ENCODE measurements at places on chromosomes 5 and 9. TPM values are rescaled to one million over a fixed set of nuclear protein-coding genes. Genes with fewer than 3 reads are reported as not detected.
A peak's percentile ranks its signal among the peaks of the same experiment; 100 is the strongest.

DNA sequence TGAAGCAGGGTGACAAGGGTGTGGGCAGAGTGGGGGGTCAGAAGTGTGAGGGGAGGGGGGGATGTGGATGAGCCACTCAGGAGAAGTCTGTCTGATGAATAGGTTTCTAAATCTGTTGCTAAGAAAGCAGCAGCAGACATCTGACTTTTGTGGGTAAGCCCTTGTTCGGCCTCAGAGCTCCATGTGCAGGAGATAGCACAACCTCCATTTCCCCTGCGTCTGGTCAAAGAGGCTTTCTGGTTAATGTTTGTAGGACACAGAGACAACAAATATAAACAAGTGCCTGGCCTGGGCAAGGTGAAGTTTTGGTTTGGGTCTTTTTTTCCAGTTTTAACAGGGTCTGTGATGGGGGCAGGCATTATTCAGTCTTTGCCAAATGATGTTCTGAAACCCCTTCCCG lies 57.0 kb upstream of the GNE start:
- H3K27ac ChIP-seq: peak overlapping the region; percentile 25
- H3K4me1 ChIP-seq: no peaks in the 10 kb centered on the region
- no peak for DNase-seq
- no peak overlapping the region for H3K4me3 ChIP-seq
- H3K27me3 ChIP-seq: no peaks in the 10 kb centered on the region
- no peaks in the 10 kb centered on the region for H3K36me3 ChIP-seq

DNA sequence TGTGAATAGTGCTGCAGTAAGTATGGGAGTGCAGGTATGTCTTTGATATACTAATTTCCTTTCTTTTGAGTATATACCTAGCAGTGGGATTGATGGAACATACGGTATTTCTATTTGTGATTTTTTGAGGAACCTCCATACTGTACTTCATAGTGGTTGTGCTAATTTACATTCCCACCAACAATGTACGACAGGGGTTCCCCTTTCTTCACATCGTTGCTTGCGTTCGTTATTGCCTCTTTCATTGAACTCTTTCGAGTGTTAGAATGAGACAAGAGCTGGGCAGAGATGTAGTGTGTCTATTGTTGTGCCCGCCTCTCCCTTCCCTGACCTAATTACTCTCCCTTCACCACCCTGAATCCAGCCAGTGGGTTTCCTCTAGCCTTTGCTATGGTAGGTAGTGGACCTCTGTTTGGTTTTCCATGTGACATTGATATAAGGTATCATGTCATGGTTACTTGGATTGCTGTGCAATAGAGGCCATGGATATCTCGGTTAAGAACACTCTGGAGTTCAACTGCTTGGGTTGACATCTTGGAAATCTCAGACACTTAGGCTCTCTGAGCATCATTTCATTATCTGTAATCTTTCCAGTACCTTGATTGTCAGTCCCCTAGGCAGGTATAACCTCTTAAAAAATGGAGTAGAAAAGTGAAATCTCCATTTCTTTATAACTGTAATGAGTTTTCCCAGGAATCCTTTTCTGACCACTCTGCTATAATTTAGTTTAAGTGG lies 19.5 kb downstream of the AOPEP start:
- H3K36me3 ChIP-seq: no peaks in the 10 kb centered on the region
- no peak overlapping the region for H3K27ac ChIP-seq
- DNase-seq: no peak
- H3K4me3 ChIP-seq: no peak overlapping the region

- H3K4me3 ChIP-seq: no peak overlapping the region
- no peaks in the 10 kb centered on the region for H3K36me3 ChIP-seq
- no peak overlapping the region for H3K27ac ChIP-seq
- no peak for DNase-seq
- H3K4me1 ChIP-seq: no peaks in the 10 kb centered on the region
Measured at GRCh38 chr9:114132550-114132918, 22.8 kb upstream of the COL27A1 start.

DNA sequence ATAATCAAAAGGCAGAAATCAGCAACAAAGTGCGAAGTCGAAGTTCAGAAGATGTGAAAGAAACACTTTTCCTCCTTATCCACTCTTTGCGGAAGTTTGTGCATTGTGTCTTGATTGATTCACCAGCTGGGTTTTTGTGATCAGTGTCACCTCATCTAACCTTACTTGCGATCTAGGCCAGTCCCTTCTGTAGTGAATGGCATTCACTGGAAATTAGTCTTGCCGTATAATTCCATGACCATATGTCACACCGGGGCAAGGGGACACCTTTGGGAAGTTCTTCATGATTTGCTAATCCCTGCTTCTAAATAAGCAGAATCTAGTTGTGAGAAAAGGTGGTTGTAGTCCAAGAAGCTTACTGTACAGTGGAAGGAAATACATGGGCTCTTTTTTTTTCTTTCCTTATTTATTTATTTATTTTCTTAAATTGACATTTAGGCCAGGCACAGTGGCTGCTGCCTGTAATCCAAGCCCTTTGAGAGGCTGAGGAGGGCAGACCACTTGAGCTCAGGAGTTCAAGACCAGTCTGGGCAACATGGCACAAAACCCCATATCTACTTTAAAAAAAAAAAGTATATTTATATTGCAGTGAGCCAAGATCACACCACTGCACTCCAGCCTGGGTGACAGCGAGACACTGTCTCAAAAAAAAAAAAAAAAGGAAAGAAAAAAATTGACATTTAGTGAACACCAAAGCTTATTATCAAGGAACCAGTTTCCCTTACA lies 7.8 kb downstream of the RAI14 start:
- no peak overlapping the region for H3K4me3 ChIP-seq
- H3K4me1 ChIP-seq: peaks cover 5% of the 10 kb centered on the region
- no peaks in the 10 kb centered on the region for H3K27me3 ChIP-seq

DNA sequence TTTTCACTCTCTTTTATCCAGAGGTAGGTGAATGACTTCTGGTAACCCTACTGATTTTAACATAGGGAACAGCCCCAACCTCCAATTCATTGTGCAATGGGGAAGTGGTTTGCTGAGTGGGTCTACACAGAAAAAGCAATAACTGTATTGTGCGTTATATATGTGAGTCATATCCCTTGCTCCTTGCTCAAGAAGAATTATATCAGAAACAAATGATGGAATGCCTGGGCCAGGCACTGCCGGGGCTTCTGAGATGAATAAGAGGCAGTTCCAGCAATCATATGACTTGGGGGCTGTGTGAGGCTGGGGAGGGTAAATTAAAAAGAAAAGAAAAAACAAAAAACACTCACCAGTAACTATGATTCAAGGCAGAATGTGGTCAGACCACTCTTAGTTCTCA lies 79.2 kb upstream of the ABCA1 start:
- H3K4me1 ChIP-seq: no peaks in the 10 kb centered on the region
- H3K36me3 ChIP-seq: no peaks in the 10 kb centered on the region
- H3K27me3 ChIP-seq: no peaks in the 10 kb centered on the region
- no peak overlapping the region for H3K4me3 ChIP-seq

GRCh38 chr5:40734986-40735385 lies 20.8 kb downstream of the TTC33 start:
- no peak overlapping the region for H3K4me3 ChIP-seq
- no peaks in the 10 kb centered on the region for H3K36me3 ChIP-seq
- DNase-seq: no peak
- no peaks in the 10 kb centered on the region for H3K27me3 ChIP-seq

- H3K27ac ChIP-seq: no peak overlapping the region
- no peak overlapping the region for H3K4me3 ChIP-seq
- H3K36me3 ChIP-seq: no peaks in the 10 kb centered on the region
- no peaks in the 10 kb centered on the region for H3K4me1 ChIP-seq
Measured at GRCh38 chr5:150108711-150109514, 22.6 kb upstream of the CSF1R start.

DNA sequence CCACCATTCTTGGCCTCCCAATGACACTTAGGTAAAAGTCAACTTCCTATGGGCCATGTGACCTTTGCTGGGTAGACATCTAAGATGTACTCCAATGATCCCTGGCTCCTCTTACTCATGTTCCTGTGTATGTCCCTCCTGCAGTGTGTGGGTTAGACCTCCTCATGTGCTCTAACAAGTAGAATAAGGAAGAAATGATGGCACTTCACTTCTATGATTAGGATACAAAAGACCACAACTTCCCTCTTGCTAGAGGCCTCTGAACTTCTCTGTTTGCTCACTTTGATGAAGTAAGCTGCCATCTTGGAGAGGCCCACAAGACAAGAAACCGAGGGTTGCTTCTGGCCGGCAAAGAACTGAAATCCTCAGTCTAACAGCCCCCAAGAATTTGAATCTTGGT lies 131.8 kb downstream of the TAF11L14 start:
- H3K27me3 ChIP-seq: no peaks in the 10 kb centered on the region
- no peaks in the 10 kb centered on the region for H3K36me3 ChIP-seq
- H3K4me1 ChIP-seq: no peaks in the 10 kb centered on the region
- no peak overlapping the region for H3K4me3 ChIP-seq

- no peak for DNase-seq
- no peak overlapping the region for H3K4me3 ChIP-seq
- no peaks in the 10 kb centered on the region for H3K36me3 ChIP-seq
- no peaks in the 10 kb centered on the region for H3K4me1 ChIP-seq
- H3K27me3 ChIP-seq: no peaks in the 10 kb centered on the region
- no peak overlapping the region for H3K27ac ChIP-seq
Measured at GRCh38 chr5:82356021-82356420, 77.9 kb upstream of the RPS23 start.

GRCh38 chr9:133306242-133307204 lies 29.5 kb downstream of the SURF6 start:
- H3K36me3 ChIP-seq: no peaks in the 10 kb centered on the region
- no peak overlapping the region for H3K4me3 ChIP-seq
- H3K27me3 ChIP-seq: no peaks in the 10 kb centered on the region
- H3K27ac ChIP-seq: no peak overlapping the region

DNA sequence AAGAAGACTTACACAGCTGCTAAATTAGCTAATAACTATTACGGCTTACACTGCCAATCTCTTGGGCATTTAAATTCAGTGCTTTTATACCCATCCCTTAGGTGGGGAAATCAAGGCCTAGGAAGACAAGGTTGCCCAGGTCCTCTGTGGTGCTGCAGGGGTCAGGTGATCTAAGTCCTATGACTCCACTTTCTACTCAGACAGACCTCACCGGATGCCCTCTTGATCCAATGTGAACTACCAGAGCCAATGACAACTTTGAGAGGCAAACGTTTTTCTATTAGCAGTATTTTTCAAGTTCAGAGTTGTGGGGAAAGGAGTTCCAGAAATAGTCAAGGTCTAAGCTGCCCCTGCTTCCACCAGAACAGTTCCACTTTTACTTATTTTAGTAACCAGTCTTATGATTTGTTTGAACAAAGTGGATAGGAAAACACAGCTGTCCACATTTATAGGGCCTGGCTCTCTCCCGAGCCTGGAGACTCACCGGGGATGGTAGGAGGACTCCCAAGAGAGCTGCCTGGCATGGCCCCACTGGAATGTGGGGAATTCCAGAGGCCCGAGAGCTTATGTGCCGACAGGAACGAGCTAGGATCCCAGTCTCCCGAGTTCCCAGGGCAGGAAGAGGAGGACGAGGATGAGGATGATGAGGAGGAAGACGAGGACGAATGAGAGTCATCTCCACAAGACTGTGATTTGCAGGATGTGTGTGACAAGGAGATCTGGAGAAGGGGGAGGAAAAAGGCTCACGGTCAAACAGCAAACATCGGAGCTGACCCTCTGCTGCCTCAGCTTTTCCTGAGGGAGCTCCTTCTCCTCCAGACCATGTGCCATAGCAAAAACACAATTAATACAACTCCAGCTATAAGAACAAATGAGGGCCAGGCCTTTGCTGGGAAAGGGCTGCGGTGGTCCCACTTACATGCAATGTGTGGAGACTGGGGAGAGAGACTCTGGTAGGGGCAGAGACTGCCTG lies 16.7 kb downstream of the FAM193B start:
- no peaks in the 10 kb centered on the region for H3K27me3 ChIP-seq
- no peak for DNase-seq
- no peak overlapping the region for H3K27ac ChIP-seq
- H3K36me3 ChIP-seq: peaks cover 18% of the 10 kb centered on the region

DNA sequence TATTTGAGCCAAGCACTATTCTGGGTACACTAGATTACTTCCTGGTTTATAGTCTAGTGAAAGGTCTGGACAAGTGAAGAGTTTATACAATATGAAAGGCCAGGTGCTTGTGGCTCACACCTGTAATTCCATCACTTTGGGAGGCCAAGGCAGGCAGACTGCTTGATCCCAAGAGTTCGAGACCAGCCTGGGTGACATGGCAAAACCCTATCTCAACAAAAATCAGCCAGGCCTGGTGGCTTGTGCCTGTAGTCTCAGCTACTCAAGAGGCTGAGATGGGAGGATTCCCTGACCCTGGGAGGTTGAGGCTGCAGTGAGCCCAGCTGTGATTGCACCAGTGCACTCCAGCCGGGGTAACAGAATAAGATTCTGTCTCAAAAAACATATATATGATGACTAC lies 9.5 kb upstream of the TXNDC15 start:
- no peak for DNase-seq
- peaks cover 2% of the 10 kb centered on the region for H3K36me3 ChIP-seq
- H3K27me3 ChIP-seq: no peaks in the 10 kb centered on the region
- H3K4me3 ChIP-seq: no peak overlapping the region

DNA sequence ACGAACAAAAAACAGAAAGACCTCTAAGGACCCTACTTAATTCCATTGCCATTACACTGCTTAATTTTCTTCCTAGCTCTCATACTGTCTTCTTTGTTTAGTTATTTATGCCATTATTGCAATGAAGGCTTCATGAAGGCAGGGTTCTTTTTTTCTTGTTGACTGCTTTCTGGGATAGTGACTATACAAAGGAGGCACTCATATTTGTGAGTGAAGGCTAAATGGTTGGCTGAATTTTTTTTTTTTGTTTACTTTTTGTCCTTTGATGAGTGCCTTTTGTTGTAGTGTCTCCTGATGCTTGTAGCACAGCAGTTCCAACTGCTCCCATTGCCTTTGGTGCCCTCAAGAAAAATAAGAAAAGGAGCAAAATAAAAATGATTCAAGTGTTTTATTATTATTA lies 17.8 kb downstream of the CTNNA1 start:
- H3K27ac ChIP-seq: no peak overlapping the region
- DNase-seq: no peak
- H3K4me1 ChIP-seq: peaks cover 20% of the 10 kb centered on the region
- no peaks in the 10 kb centered on the region for H3K27me3 ChIP-seq
- no peak overlapping the region for H3K4me3 ChIP-seq
- H3K36me3 ChIP-seq: no peaks in the 10 kb centered on the region

DNA sequence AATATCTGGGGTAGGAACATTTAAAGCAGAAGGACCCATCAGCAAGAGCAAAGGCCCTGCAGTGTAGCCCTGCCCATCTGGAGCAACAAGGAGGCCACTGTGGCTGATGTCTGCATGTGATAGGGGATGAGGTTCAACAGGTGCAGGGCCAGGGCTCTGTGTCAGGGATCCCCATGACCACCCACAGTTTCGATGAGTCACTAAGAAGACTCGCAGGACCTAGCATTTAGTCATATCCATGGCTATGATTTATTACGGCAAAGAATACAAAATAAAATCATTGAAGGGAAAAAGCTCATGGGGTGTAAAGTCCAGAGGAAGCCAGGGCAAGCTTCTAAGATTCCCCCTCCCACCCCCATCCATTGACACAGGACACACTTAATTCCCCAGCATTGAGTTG lies 188.6 kb downstream of the ADGRV1 start:
- no peaks in the 10 kb centered on the region for H3K27me3 ChIP-seq
- H3K4me1 ChIP-seq: no peaks in the 10 kb centered on the region
- H3K27ac ChIP-seq: no peak overlapping the region
- no peaks in the 10 kb centered on the region for H3K36me3 ChIP-seq

PCDHB6 gene
- 2.0 TPM for total RNA-seq

F2RL1 gene
- total RNA-seq: 51.9 TPM

AHRR gene
- total RNA-seq: 1.7 TPM

SLC44A1 gene
- 42.3 TPM for total RNA-seq
